Body of pancreas (tissue), 4 donors: ENCODE measurements at places on chromosomes 11 and 22.

DNA sequence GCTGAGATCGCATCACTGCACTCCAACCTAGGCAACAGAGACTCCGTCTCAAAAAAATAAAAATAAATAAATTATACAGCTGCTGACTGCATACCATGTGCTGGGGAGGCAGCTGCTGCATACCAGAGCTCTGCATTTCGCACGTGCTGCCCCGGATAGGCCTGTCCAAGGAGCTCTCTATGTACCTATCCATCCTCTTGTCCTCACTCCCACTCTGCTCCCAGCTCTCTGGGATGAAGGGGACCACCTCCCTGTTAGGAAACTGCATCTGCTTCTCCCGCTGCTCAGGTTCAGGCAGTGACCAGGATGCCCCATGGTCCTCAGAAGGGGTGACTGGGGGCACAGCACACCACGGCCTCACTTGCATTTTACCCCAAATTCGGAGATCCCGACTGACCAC is 302.3 kb downstream of the BRD1 start:
- DNase-seq: no peak

GRCh38 chr11:122796128-122796717 is 42.1 kb upstream of the CRTAM start:
- DNase-seq: peak; percentile 48

DNA sequence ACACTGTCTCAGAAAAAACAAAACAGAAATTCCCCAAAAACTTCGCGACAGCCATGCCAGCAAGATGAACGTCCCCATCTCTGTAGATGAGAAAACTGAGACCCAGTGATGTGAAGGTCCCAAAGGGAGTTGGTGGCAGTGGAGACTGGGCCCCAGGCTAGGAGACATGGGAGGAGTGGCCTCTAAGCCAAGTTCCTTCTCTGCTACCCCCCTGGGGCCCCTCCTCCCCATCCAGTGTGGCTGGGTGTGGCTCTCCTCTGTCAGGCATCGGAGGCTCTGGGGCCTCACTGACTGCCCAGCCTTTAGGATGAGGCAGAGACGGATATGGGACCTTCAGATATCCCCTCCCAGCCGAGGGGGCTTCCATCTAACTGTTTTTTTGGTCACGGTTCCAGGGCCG is 9.8 kb downstream of the RELT start:
- peak; percentile 48 for DNase-seq

GRCh38 chr11:44624761-44625221 is 59.3 kb downstream of the CD82 start:
- DNase-seq: no peak

GRCh38 chr11:3855808-3856491 is 486 bp downstream of the STIM1 start:
- DNase-seq: peak; percentile 51

DNA sequence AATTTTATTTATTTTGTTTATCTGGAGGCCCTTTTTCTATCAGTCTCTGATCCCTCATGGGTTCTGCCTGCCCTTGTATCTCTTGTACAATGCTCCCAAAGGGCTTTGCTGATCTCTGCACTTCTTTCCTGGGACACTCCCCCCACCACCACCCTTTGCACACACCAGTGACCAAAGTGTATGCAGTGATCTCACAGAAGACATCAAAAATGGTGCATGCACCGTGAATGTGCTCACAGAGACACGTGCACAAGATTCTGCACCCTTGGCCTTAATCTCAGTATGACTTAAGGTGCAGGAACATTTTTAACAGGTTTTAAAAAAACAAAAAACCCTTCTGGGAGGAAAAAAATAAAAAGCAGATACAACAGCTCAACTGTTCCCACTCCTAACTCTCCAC is 12.2 kb upstream of the ADSL start:
- DNase-seq: no peak

DNA sequence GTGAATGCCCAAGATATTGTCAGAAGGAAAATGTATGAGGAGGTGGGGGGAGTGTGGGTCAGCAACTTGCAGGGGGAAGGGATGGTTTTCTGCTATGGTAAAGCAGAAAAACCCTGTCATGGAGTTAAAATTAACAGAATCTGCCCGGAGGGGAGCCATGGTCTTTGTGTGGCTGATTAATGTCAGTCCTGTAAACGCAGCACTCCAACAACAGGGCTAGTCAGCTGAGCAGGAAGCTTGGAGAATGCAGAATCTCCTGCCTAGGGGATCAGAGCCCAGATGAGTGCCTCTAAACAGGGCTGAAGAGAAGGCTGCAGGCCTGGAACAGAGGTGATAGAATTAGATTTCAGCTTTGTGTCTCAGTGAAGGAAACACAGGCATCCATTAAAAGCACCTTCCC is 140.9 kb upstream of the MTNR1B start:
- no peak for DNase-seq

DNA sequence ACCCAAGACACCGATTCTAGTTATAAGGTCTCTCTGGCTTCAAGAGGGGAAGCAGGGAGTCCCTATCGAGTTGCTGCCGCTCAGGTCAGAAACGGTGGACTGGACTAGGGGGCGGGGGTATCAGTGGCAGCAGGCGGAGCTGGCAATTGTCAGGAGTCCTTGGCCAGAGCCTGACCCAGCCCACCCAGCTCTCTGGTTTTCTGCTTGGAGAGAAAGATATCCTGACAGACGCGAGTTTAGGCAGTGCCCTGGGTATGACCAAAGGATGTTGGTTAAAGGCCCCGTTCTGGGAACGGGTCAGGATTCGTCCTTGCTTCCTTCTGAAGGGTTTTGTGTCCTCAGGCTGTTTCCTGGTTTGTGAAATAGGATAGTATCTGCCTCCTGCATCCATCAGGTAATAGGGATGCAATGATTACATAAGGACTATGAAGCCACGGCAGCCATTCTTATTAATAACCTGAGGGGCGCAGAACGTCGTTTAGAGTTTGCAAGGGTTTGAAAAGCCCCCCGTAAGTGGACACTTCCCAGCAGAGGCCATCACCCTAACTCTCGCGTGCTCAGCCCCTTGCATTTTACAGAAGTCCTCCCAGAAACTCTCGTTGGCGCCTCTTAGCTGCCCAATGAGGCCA is 700 bp upstream of the DEPDC5 start:
- peak; percentile 23 for DNase-seq

DNA sequence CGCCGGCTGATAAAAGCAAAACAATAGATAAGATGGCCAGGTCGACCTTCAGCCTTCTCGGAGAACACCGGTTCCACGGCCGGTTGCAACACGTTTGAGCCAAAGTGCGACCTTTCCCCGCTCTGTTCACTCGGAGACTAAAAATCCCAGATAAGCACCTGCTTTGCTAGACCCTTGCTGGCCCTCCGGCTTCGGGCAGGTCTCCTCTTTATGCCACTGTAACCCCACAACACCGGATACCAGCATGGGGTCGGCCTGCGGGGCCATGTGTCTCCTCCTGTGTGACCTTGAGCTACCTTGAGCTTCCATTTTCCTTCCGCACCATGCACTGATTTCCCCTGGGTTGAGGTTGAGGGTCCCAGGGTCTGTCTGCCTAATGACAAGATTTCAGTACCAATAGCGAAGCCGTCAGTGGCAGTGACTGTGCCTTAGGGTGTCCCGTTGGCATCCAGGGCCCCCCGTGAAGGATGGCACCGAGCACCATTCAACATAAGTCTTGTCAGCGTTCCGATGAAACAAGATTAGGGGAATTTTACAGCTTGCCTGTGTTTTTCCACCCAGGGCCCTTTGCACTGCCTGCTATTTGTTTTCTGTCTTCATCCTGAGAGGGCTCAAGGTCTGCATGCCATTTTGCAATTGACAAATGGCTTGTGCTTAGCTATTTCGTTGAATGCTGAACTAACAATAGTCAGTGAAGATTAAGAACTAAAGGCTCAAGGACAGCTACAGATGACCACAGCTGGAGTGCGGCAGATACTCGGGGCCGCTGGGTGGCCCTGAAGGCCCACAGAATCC is 118.6 kb downstream of the KCNQ1 start:
- DNase-seq: no peak

DNA sequence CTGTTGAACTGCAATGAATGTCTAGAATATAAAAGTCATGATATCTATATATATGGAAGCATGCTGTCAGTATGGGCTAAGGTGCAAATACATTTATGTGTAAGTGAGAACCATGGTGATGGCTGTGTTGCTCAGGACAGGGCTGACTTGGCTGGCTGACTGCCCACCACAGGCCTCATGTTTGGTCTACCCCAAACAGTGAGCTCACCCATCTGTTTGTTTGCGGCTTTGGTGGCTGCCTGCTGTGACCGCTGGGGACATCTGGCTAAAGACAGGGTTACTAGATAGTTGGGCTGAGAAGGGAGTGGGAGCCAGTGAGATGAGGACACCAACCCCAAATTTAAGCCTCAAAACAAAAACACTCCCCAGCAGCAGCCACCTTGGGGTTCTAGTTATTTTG is 6.3 kb downstream of the CD44 start:
- DNase-seq: peak; percentile 32

DNA sequence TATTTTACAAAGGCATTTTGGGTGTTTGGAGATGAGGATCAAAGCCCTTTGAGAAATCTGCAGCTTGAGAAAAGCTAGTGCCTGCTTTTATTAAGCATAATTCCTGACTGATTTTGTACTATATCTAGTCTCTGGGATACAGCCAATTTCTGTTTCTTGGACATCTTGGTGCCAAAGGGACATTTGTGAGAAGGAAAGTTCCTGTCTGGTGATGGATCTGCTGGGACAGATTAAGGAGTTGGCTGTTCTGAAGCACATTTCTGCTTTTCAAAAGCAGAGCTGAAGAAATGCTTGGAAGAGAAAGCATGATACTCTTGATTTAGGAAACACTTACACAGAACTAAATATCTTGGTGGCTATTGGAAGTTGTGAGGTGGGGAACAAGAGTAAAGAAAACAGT is 254.6 kb upstream of the CCDC90B start:
- no peak for DNase-seq

GRCh38 chr22:17707526-17707925 is 66.7 kb downstream of the BID start:
- no peak for DNase-seq

- DNase-seq: peak; percentile 16
These were observed 42.8 kb downstream of the PACS1 start for GRCh38 chr11:66112601-66113499.

GRCh38 chr22:44404341-44405020 is 91.7 kb upstream of the SHISAL1 start:
- DNase-seq: peak; percentile 4

DNA sequence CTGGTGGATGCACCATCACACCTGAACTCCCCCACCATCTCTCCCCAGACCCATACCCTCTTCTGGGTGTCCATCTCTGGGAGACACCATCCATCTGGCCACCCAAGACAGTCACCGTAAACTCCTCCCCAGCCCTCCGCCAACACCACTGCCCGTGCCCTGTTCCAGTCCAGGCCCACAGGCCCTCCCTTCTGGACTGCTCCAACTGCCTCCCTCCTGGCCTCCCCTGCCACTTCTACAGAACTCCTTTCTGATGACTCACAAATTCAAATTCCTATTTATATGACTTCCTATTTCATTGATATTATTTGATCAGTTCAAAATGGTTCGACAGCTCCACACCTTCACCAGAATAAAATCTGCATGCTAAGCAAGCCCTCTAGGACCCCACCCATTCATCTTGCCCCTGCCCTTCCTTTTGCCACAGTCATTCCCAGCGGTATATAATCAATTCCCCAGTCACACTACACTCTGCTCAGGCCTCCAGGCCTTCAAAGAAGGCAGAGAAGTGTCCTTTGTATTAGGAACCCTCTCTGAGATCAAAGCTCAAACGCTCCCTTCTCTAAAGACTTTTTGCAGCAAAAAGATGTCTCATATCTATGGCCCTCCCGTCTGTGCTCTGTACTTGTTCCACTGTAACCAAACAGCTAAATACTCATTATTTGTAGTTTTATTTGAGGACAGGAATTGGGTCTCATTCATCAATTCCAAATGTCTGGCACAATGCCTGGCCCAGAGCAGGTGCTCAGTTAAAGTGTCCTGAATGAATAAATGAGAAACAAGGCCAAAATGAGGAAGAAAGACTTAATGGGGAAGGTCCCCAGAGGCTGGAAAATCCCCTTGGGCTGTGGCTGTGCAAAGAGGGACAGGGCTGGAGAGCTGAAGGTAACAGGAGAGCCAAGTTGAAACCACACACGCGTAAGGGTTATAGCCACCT is 29.0 kb downstream of the MYH9 start:
- DNase-seq: no peak

DNA sequence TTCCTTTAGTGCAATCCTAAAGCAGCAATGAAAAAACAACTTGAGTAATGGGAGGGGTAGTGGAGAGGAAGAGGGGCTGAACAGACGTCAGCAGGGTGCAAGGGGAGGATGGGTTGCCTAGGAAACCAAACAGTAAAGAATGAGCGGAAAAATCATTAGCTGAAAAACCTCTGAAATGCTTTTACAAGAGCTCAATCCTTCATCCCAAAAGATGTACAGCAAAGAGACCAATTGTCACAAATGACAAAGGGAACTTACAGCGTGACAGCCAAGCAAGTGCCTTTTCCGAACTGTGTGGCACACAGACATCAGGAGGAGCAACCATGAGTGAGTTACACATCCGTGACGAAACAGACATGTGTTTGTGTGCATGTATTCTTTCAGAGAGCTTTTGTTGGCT is 104.6 kb downstream of the SIK3 start:
- DNase-seq: no peak

- no peak for DNase-seq
These were observed 44.7 kb downstream of the CADM1 start for GRCh38 chr11:115459563-115459962.

DNA sequence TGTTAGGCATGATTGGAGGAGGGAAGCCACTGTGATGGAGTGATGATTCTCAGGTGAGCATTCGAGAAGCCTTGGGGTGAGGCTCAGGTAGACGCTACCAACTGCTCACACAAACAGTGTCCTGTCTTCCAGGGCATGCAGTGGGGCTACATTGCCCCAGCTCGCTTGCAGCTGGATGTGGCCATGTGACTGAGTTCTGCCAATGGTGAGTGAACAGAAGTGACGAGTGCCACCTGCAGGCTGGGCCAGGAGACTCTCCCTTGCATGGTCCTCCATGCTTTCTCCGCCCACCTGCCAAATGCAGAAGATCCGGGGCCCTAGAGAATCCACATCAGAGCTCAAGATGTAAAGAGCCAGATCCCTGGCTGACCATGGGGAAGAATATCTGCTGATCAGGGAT is 195.9 kb downstream of the BCR start:
- no peak for DNase-seq
